ENCODE measurements at places on chromosomes 3 and 15. TPM values are rescaled to one million over a fixed set of nuclear protein-coding genes. Genes with fewer than 3 reads are reported as not detected.

The FGF7 gene
- polyA plus RNA-seq: not detected

The HDC gene
- polyA plus RNA-seq: 2.5 TPM

DNA sequence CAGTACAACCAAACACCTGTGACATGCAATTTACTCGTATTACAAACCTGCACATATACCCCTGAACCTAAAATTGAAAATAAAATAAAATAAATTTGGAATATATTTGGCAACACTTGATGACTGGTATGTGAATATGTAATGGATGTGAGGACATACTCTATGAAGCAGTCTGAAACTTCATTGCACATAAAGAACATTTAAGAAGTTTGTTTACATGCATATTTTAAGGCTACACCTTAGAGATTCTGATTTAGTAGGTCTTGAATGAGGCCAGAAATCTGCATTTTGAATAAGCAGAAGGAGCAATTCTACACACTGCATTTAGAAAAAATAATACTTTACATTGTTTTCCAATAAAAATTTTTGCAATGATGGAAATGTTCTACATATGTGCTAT, 284.7 kb downstream of the LSAMP start:
- no peaks in the 10 kb centered on the region for H3K4me1 ChIP-seq
- no peaks in the 10 kb centered on the region for H3K36me3 ChIP-seq
- DNase-seq: no peak
- H3K27ac ChIP-seq: no peak overlapping the region

DNA sequence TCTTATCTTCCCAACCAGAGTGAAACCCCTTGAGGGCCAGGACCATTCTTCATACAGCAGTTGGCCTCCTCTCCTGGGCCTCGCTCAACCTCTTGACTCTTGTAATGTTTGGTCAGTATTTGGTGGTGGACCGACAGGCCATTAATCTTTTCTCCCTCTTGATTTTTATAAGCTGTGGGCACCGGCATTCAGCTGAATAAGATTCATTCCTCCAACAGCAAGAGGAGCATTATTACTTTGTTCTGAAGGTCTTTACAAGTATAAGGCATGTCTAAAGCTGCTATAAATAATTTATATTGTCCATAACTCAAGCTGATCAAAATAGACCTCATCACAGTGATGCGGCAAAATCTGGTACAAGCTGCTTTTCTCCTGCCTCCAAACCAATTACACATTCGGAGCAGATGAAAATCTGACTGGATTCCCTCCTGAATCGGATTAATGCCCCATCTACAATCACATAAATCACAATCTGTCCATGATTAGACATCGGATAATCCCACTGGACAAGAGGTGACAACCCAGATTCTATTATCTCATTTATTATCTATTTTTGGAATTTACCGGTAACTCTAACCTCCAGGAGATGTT, 8.4 kb upstream of the ISL2 start:
- H3K4me3 ChIP-seq: no peak overlapping the region
- H3K27ac ChIP-seq: no peak overlapping the region
- H3K36me3 ChIP-seq: no peaks in the 10 kb centered on the region
- DNase-seq: no peak
- peaks cover 11% of the 10 kb centered on the region for H3K4me1 ChIP-seq

DNA sequence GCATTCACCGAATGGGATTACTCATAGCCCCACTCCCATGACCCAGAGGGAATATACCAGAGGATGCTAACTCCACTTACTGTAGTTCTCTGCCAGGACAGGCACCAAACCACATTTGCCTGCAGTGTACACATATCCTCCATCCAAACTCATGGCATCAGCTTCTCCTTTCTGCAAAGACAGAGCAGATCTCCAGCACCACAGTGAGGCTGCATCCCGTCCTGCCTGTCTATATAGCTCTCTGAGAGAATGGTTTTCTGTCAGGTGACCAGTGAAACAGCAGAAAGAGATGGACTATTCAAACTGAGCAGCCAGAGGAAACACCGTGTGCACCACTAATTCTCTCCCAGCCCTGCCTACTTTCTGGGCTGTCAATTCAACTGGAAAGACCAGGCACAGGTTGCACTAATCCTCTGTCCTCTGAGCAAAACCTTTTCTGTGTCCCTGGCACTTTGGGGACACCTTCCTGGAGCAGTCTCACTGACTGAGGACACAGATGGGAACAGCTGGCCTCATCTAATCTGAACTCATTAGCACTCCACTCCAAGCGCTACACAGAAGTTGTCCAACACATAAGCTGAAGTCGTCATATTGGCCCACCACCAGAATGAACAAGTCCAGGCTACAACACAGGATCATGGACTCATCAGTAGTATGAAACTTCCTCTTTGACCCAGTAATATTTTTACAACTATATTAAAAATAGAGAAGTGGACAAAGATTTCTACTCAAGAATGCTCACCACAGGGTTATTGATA, 17.3 kb downstream of the LTF start:
- DNase-seq: no peak
- no peak overlapping the region for H3K27ac ChIP-seq
- no peaks in the 10 kb centered on the region for H3K36me3 ChIP-seq
- no peak overlapping the region for H3K4me3 ChIP-seq
- H3K4me1 ChIP-seq: peaks cover 3% of the 10 kb centered on the region

DNA sequence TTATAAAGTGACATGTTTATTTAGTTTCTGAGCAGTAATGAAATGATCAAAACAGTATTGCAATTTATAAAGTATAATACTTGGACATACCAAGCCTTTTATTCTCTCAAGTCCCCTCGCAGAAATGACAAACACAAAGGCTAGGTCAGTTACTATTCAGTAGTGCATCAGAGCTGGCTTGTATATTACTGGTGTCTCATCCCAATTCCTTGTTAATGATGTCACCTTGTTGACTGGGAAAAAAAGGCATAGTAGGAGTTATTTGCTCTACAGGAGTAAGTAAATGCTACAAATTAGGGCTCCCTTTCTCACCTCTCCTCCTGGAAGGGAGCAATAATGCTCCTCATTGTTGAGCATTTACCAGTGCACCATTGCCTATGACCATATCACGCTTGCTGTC, 317.6 kb downstream of the CHL1 start:
- H3K4me3 ChIP-seq: no peak overlapping the region
- no peaks in the 10 kb centered on the region for H3K36me3 ChIP-seq
- H3K27me3 ChIP-seq: no peaks in the 10 kb centered on the region
- no peak overlapping the region for H3K27ac ChIP-seq
- H3K4me1 ChIP-seq: no peaks in the 10 kb centered on the region

- H3K4me3 ChIP-seq: no peak overlapping the region
- H3K36me3 ChIP-seq: no peaks in the 10 kb centered on the region
- no peak for DNase-seq
- no peaks in the 10 kb centered on the region for H3K27me3 ChIP-seq
- H3K27ac ChIP-seq: no peak overlapping the region
Measured at GRCh38 chr15:55007561-55007960, 189.2 kb downstream of the RSL24D1 start.

DNA sequence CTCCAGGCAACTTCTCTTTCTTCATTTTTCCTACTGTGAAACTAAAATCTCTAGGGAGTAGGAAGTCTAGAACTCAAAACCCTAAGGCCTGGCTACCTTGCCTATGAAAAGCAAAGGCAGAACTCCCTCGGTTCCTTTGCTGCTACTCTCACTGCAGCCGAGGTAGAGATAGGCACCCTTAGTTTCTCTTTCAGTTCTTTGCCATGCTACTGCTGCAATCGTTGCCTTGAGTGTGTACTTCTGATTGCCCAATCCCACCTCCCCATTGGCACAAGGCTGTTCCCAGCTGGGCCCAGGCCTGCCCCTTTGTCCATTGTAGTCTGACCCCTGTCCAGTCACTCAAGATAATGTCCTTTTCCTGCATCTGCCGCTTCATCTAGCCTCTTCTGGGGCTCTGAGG, 92.3 kb upstream of the MRPS22 start:
- H3K27me3 ChIP-seq: no peaks in the 10 kb centered on the region
- no peaks in the 10 kb centered on the region for H3K36me3 ChIP-seq
- H3K4me1 ChIP-seq: peaks cover 6% of the 10 kb centered on the region
- DNase-seq: no peak
- H3K27ac ChIP-seq: no peak overlapping the region

- peaks cover 7% of the 10 kb centered on the region for H3K27me3 ChIP-seq
- H3K36me3 ChIP-seq: no peaks in the 10 kb centered on the region
- H3K27ac ChIP-seq: no peak overlapping the region
- no peak overlapping the region for H3K4me3 ChIP-seq
Measured at GRCh38 chr3:59429198-59429597, 379.4 kb upstream of the CFAP20DC start.

Measured in K562 (cell line).